BE2C (cell line): ENCODE measurements at places on chromosomes 5 and 9.
A peak's percentile ranks its signal among the peaks of the same experiment; 100 is the strongest.

- DNase-seq = no peak
Measured at GRCh38 chr5:129465776-129466344, 5.8 kb downstream of the ADAMTS19 start.

GRCh38 chr9:134565316-134565915, 76.2 kb upstream of the COL5A1 start:
- no peak for DNase-seq

GRCh38 chr5:158816011-158816696, 283.6 kb downstream of the EBF1 start:
- no peak for DNase-seq

DNA sequence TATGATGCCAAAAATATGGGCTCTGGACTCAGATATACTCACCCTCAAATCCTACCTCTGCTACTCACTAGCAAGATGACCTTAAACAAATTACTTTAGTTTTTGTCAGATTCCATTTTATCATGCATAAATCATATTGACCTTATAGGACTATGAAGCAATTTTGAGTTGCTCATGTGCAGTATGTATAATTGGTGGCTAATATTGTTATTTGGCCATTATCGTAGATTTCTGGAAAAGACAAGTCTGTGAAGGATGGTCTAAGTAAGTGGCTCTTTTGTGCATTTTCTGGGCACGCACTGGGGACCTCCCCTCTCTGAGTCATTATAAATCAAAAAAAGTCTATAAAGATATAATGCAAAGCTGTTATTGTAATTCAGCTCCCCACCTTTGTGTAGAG, 393.0 kb downstream of the FGF10 start:
- no peak for DNase-seq

DNA sequence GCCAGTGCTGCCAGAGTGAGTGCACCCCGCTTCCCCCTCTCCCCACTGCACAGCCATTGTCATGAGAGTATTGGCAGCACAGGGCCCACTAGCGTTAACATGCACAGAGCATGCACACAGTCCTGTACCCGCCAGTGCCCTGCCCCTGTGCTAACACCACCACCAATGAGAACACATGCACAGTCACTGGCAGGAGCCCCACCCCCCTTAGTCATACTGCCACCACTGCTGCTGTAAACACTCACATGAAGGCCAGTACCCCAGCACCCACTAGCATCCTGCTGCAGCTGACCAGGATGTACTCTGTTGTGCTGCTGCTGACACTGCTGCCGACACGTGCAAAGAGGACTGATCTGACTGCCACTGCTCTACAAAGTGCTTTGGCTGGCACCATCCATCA, 19.5 kb upstream of the RANBP6 start:
- DNase-seq = no peak

- DNase-seq = peak; percentile 54
Measured at GRCh38 chr5:112210430-112211005, 208.6 kb downstream of the EPB41L4A start.

GRCh38 chr5:54997081-54997480, 11.7 kb upstream of the ESM1 start:
- DNase-seq = no peak

DNA sequence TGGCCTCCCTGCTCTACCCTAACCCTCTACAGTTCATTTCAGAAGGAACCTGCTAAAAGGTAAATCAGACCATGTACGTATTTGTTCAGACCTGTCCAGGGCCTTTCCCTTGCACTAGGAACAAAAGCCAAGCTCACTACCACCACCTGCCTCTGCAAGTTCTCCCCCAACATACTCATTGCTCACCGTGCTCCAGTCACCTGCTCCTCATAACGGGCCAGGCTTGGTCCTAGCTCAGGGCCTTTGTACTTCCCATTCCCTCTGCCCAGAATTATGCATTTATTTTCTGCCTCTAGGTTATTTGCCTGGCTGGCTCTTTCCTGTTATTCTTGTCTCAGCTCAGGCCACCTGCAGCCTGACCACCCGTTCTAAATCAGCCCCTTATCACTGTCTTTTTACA, 4.8 kb upstream of the FGF1 start:
- no peak for DNase-seq

- no peak for DNase-seq
Measured at GRCh38 chr9:8703904-8704303, 904.3 kb upstream of the DMAC1 start.

DNA sequence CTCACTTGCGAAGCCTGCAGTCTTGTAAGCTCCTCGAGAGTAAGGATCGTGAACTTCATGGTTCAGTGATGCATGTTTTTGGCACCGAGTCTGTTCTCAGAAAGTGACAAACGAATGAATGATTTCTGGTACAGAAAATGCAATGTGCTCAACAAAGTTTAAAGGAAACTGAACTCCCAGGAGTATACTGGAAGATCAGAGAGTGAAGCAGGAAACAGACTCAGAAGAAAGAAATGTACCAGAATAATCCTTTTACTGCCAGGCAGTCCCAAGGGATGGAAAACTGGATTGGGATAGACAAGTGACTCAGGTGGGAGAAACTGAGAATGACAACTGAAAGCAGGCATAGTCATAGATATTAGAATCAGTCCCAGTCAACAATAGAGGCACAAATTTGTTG, 420.6 kb downstream of the CTNND2 start:
- no peak for DNase-seq

- DNase-seq = no peak
Measured at GRCh38 chr5:120538149-120538548, 74.0 kb downstream of the PRR16 start.

DNA sequence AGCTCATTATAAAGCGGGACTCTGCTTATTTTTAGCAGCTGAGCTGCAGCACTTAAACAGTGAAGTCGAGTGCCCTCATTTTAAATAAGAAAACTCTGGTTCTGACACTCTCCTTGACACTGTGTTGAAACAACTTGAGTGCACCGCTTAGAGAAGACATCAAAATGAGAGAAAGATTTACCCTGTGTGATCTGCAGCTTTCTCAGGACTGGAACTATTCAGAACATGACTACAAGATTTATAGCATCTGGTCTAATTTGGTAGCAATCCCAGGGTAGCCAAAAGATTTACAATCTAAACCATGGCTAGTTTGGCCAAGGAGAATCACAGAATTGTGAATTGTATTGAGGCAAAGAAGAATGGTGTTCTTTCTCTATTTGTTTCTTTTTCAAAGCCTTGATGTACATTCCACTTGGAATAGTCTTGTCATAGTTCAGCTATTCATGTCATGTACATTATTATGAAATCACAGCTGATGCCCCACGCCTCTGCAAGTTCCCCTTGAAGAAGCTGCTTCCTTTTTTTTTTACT, 38.7 kb downstream of the PLEKHG4B start:
- no peak for DNase-seq

DNA sequence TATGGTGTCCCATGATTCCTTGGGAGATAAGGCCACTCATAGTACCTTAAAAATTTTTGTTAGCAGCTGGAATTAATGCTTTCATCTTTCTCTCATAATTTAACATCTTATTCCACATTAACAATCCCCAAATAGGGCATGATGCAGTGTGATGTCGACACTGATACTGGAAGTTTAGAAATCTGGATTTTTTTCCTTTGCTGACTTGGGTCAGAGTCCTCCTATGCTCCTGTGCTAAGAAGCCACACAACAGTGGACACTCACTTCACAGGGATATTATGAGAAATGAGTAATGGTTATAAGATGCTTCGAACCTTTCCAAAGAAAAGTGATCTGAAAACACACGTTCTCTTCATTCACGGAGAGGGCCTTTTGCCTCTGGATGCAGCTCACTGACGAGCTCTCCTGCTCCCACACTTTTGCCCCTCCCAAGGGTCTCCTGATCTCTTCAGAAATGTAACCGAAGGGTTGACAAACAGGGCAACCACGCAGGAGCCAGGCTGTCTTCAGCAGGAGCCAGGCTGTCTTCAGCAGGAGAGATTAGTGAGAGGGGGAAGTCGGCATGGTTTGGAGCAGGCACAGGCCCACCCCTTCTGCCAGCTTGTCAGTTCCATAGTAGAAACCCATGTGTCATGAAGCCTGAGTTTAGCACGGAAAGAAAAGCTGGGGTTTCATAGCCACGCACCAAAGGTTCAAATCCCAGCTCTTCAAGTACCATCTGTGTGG, 247.8 kb downstream of the AOPEP start:
- no peak for DNase-seq

DNA sequence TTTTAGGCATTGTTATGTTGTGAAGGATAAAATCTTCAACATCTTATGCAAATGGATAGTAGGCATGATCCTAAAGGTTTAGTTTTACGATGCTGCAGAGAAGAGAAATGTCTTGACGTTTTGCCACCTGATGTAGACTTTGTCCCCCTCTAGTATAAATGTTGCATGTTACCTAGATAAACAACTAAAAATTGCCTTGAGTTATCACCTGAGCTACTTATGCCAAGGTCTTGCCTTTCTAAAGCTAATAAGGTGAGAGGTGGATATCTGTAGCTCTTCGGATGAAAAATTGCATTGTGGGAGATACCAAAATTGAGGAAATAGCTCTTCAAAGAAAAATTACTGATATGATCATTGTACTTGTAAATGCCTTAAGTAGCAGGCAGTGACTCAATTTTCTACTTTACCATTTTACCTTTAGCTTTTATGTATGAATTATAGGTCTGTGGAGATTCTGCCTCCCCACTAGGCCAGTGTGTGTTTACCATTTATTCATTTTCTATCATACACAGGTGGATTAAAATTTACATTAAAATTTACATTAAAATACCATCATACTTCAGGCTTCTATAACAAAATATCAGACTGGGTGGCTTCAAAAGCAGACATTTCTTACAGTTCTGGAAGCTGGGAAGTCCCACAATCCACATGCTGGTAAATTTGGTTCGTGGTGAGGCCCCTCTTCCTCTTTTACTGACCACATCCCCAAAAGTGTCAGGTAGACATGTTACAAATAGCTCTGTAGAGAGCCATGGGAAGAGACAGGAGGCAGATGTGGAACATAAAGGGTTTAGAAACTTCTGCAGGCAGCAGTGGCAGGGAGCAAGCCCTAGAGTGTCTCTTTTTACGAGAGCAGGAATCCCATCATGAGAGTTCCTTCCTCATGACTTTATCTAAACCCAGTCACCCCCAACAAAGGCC, 100.7 kb upstream of the ERBIN start:
- DNase-seq = no peak

DNA sequence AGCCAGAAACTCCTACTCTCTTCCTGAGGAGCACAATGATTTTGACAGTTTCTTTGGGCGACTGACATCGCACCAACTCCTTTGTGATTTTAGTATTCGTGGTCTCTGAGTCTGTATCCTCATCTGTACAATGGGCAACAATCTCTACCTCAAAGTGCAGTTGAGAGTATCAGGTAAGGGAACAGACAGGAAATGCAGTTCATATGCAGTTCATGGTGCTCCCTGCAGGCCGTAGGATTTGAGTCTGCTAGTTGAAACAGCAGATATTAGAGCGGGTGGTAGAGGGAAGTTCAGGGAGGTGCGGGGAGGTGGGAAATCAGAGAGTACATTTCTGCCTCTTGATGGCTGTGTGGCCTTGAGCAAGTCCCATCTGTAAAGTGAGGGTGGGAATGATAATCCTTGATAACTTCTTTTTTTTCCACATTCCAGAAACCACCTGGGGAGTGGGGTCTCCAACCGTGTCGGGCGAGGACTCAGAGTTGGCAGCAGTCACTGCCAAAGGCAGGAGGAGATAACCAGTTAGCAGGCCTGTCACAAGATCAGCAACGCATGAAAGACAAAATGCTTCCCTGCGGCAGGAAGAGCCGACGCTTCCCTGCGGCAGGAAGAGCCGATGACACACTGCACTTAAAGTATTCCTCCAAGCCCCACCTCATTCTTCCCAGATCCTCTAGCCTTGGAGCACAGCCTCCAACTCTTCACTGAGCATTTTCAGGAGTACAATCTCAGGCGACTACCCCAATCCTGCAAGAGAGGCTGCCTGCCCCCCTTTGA, 6.0 kb upstream of the NEK6 start:
- DNase-seq = no peak

GRCh38 chr5:139342423-139342723, 719 bp downstream of the PAIP2 start:
- DNase-seq = no peak

DNA sequence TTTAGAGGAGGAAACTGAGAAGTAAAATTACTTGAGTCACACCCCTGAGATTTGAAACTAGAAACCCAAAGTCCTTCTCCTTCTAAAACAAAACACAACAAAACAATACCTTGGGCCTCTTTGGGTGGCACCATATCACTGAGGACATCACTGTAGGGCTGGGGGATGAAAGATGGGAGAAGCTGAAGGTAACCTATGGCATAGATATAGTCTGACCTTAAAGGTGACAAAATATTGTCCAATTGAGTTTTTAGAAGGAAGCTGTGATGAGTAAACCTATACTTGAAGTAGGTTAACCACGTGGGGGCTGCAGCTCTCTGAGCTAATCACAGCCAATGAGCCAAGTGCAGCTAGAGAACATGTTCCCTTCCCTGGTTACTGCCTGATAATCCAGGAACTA, 167.4 kb upstream of the CD180 start:
- DNase-seq = no peak

GRCh38 chr5:21919414-21920022, 933.6 kb downstream of the CDH12 start:
- DNase-seq = peak; percentile 21

DNA sequence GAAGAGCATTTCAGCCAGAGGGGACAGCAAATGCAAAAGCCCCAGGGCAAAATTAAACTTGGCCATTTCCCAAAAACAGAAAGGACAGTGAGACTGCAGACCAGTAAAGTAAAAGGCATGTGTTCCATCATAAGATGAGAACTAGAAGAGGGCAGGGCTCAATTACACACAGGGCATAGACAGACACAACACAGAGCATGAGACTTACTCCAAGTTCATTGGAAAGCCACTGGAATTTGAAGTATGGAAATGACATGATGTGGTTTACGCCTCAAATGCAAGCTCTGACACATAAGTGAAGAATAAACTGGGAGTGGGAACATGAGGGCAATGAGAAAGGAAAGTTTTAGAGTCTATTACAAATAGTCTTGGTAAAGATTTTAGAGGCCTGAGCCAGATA, 446.6 kb upstream of the GRIA1 start:
- DNase-seq = no peak
